Activated CD8-positive, alpha-beta T cell treated with anti-CD3 and anti-CD28 coated beads, Interleukin-2, amount 10 ng/mL, durations not matched to agents 7 days and 5 days (primary cell): ENCODE measurements at places on chromosomes 1 and 21. TPM values are rescaled to one million over a fixed set of nuclear protein-coding genes. Genes with fewer than 3 reads are reported as not detected.

Gene PIGR
- total RNA-seq: not detected

Gene MMEL1
- 4.0 TPM for total RNA-seq

Gene ATPAF1
- 47.4 TPM for total RNA-seq

Gene LCE1C
- not detected for total RNA-seq

Gene ERICH3
- not detected for total RNA-seq

Gene EFCAB14
- total RNA-seq: 81.4 TPM

Gene OR2L13
- not detected for total RNA-seq

Gene BMP8A
- total RNA-seq: 0.16 TPM

Gene ADAMTS5
- total RNA-seq: not detected

Gene PLCH2
- 11.8 TPM for total RNA-seq

Gene PRDM2
- total RNA-seq: 50.4 TPM

Gene RAB3B
- 0.08 TPM for total RNA-seq

Gene SLAMF9
- not detected for total RNA-seq

DNA sequence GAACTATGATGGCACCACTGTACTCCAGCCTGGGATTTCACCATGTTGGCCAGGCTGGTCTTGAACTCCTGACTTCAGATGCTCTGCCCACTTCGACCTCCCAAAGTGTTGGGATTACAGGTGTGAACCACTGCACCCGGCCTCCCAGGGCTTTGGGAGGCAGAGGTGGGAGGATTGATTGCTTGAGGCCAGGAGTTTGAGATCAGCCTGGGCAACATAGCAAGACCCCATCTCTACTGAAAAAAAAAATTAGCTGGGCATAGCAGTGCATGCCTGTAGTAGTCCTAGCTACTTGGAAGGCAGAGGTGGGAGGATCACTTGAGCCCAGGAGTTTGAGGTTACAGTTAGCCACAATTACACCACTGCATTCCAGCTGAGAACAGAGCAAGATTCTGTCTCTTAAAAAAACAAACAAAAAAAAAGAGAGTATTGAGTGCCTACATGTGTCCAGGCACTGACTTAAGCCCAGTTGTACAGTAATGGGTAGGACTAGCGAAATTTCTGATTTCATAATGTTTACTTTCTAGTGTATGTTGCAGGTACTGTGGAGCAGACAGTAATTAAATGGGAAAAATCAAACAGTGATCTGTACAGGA, 4.2 kb downstream of the MANEAL start:
- no peak for DNase-seq

- no peak for DNase-seq
These were observed 18.1 kb upstream of the PDZK1IP1 start for GRCh38 chr1:47207803-47208373.

DNA sequence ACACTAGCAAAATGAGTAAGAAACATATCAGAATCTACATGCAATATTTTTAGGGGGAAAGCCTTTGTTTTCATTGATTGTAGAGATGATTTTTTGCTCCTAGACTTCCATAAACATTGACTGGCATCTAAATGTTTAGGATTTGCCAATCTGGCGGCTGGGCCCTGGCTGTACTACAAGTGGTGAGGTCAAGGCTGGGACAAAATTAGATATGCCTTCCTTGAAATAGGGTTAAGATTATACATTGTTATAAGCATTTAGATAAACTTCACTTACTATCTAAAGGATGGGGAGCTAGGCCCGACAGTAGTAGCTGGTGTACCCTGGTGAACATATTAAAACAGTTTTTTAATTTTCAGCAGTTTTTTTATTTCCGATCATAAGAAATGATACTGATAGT, 5.2 kb downstream of the NFIA start:
- no peak for DNase-seq

DNA sequence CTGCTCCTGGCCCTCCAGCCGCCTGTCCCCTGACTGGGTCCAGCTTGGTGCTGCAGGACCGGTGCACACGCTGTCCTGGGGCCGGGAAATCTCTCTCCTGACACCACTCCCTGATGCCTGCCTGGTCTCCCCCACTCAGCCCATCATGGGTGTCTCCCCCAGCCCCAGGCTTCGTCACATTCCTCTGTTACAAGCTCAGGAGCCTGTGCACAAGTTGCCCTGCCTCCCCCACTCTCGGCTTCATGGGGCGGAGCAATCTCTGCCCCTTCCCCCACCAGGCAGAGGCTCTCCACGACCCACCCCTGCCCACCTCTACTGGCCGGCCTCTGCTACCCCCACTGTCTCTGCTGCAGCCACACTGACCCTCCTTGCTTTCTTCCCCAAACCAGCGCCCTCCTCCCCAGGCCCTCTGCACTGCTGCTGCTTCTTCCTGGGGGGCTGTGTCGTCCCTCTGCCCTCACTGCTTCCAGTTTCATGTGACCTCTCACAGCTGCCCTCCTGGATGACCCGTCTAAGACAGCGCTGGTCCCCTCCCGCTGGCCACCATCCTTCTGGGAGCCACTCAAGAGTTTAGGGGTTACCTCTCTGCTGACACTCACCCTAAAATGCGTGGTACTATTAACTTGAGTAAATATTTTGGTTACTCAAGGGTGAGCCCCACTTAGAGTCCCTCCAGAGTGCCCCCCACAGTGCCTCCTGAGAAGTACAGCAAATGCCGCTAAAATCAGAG, 5.7 kb upstream of the RIPK4 start:
- no peak for DNase-seq

DNA sequence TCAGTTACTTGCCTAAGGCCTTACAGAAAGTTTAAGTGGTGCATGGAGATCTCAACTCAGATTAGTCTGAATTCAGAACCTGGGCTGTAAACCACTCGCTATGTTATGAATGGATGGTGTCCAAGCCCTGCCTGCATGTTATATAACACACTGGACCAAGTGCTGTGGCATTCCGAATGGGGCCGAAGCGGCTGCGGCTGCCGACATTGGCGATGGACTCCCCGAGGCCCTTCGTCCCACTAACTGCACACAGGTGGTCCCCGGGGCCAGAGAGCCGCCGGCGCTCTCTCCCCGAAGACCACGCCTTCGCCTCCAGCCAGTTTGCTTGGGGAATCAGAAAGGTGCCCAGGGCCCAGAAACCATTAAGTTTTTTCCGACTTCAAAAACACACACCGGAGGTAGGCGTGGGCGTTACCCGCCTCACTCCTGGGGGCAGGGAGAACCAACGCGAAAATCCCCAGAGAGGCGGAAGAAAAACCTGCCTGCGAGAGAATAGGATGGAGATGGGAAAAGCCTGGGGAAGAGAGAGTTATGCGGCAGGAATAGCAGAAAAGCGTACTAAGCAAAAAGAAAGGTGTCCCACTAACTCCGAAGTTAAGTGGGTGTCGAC, 579 bp upstream of the TENT5C start:
- no peak for DNase-seq

DNA sequence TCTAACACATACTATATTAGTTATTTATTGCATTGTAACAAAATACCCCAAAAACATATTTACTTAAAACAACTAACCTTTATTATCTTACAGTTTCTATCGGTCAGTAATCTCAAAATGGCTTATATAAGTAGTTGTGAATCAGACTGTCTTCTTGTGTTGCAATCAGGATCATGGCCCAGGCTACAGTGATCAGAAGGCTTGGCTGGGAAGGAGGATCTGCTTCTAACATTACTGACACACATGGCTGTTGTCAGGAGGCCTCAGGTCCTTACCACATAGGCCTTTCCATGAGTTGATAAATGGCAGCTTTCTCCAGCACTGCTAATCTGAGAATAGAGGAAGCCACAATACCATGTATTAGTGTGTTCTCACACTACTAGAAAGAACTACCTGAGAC, 33.7 kb downstream of the CFH start:
- no peak for DNase-seq

GRCh38 chr1:85102479-85102878, 54.2 kb upstream of the MCOLN3 start:
- DNase-seq: no peak

DNA sequence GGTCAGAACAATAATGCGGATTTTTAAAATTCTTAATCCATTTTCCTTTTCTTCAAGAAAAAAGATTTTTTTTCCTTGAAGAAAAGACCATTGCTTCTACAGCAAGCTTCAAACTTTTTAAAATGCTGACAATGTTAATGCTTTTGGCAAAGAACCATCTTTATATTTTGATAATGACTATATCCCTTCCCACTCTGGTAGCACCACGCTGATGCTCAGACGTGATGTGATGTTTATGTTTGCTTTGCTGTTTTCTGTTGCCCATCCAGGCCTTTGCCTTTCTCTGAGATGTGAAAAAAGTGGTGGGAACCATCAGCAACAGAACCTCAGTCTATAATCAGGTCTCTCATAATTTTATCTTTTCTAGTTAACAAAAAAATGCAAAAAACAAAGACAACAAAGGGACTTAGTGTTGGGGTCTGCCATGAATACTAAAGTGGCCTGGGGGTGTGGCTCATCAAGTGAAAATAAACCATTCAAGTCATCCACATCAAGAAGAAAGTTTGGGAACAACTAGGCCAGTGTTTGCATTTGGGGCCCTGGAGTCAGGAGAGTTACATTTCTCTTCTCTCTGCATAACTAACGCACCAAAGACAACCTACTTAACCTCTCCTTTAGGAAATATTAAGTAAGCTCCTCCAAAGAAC, 244.6 kb upstream of the DMRTA2 start:
- DNase-seq: no peak

DNA sequence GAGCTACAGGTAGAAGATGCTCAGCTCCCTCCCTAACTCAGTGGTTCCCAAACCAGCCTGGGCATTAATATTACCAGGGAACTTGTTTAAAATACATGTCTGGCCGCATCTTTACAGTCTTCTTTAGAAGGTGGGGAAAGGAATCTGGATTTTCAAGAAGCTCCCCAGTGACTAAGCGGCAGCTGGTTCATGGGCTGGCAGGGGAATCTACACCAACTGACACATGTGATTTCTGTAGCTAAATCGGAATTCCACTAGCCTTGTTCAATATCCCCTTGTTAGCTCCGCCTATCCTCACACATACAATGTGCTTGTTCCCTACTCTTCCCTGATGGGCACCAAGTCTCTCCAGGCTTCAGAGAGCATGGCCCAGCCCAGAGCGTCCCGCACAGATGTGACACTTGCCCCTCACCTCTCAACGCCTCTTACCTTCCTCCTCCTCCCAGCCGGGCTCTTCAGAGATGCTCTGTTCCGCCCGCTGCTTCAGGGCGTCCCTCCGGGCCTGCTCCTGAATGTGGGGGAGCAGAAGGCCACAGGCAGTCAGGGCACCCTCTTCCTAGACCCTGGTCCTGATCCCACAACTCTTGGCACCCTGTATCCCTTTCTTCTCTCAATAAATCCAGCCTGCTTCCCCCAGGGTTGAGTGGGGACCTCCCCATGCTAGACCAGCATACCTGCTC, 15.3 kb downstream of the TSSK3 start:
- DNase-seq: no peak

- DNase-seq: no peak
These were observed 390.1 kb downstream of the PCP4 start for GRCh38 chr21:40257342-40257741.

DNA sequence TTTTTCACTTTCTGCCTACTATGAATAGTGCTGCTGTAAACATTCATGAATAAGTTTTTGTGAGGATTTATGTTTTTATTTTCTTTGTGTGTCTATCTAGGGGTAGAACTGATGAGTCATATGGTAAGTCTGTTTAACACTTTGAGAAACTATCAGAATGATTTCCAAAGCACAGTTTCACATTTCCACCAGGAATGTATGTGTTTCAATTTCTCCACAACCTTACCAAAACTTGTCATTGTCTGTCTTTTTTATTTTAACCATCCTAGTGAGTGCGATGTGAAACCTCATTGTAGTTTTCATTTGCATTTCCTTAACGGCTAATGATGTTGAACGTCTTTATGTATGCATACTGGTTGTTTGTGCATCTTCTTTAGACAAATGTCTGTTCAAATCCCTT, 23.5 kb downstream of the RNASEL start:
- no peak for DNase-seq
